ENCODE measurements at places on chromosomes 3 and 15. TPM values are rescaled to one million over a fixed set of nuclear protein-coding genes. Genes with fewer than 3 reads are reported as not detected.

CKMT1B gene
- total RNA-seq = not detected

SPATA12 gene
- total RNA-seq = 0.14 TPM

REC114 gene
- total RNA-seq = not detected

LRRC49 gene
- 6.6 TPM for total RNA-seq

SLC51A gene
- total RNA-seq = not detected

TMEM40 gene
- not detected for total RNA-seq

SLC6A1 gene
- not detected for total RNA-seq

POTEB gene
- total RNA-seq = not detected

MKRN3 gene
- total RNA-seq = 0.18 TPM

SCN11A gene
- not detected for total RNA-seq

SH3GL3 gene
- not detected for total RNA-seq

UQCC5 gene
- total RNA-seq = 22.6 TPM

CIB2 gene
- total RNA-seq = 4.0 TPM

KBTBD13 gene
- total RNA-seq = not detected

FOXL2NB gene
- total RNA-seq = not detected

A4GNT gene
- total RNA-seq = not detected

FGF7 gene
- not detected for total RNA-seq

CD96 gene
- total RNA-seq = not detected

PLXNA1 gene
- total RNA-seq = 18.5 TPM

RGMA gene
- not detected for total RNA-seq

NME9 gene
- not detected for total RNA-seq

GRM7 gene
- total RNA-seq = not detected

SLC6A20 gene
- total RNA-seq = not detected

POU1F1 gene
- not detected for total RNA-seq

TGFBR2 gene
- total RNA-seq = 250 TPM

SLC25A20 gene
- 7.9 TPM for total RNA-seq

SNURF gene
- 9.4 TPM for total RNA-seq

ERICH6 gene
- total RNA-seq = not detected

ZNF620 gene
- 3.6 TPM for total RNA-seq

SLC35G2 gene
- 19.4 TPM for total RNA-seq

ROBO2 gene
- 0.23 TPM for total RNA-seq

MST1R gene
- total RNA-seq = 1.5 TPM

TMEM108 gene
- total RNA-seq = 0.42 TPM

TPRG1 gene
- total RNA-seq = not detected

LINGO1 gene
- 0.32 TPM for total RNA-seq

PLA2G4E gene
- total RNA-seq = not detected

CATSPER2 gene
- total RNA-seq = 3.8 TPM

KNG1 gene
- total RNA-seq = not detected

FGD5 gene
- total RNA-seq = 134 TPM

PLA2G4F gene
- total RNA-seq = not detected

EEF1AKMT4 gene
- 3.4 TPM for total RNA-seq

HCN4 gene
- total RNA-seq = not detected

HYAL3 gene
- 3.8 TPM for total RNA-seq

All from endothelial cell of umbilical vein (primary cell).